GM23248 (cell line): ENCODE measurements at places on chromosomes 16 and 17. TPM values are rescaled to one million over a fixed set of nuclear protein-coding genes. Genes with fewer than 3 reads are reported as not detected.

Gene HEATR9
- not detected in 2 replicates for total RNA-seq

DNA sequence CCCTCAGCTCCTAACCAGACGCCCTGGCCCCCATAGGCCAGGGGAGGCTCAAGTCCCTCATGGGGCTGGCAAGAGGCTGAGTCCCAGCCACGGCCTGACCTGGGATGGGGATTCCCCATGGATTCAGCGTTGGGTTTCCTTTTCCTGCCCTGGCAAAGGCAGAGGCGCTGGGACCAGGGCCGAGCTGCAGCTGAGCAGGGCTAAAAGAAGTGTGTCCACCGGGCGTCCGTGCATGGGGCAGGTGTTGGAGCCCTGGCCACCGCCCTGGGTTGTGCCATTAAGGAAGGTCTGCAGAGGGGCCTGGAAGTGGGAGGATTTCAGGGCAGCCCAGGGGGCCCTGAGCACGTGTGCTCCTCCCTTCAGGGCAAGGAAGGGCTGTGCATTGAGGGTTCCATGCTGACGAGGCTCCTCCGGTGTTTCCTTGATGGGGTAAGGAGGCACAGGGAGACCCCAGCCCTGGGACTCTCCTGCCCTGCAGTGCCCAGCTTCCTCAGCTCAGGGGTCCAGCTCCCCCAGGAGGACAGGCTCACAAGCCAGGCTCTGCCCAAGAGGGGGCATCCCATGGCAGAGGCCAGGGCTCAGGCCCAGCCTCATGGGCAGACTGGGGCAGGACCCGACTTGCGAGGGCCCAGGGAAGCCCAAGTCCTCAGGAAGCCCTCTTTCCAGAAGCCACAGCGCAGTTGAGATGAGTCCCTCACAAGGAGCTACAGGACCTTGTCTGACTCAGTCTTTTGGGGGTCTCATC, 10.1 kb downstream of the TBC1D26 start:
- H3K27ac ChIP-seq, result no peak overlapping the region
- H3K4me3 ChIP-seq, result no peak overlapping the region
- H3K27me3 ChIP-seq, result peaks cover 16% of the 10 kb centered on the region; the same call in 1 of the 2 replicates
- H3K36me3 ChIP-seq, result no peaks in the 10 kb centered on the region
- no peak for DNase-seq
- no peaks in the 10 kb centered on the region for H3K4me1 ChIP-seq

- peaks cover 22% of the 10 kb centered on the region for H3K27me3 ChIP-seq
- H3K36me3 ChIP-seq, result no peaks in the 10 kb centered on the region
- H3K27ac ChIP-seq, result no peak overlapping the region
- H3K4me1 ChIP-seq, result peaks cover 3% of the 10 kb centered on the region; the same call in 1 of the 2 replicates
- peak; percentile 14 for DNase-seq
- H3K4me3 ChIP-seq, result no peak overlapping the region
Observed at GRCh38 chr17:30920683-30921543, 832 bp upstream of the ADAP2 start.

GRCh38 chr17:14359163-14360020, 58.5 kb downstream of the HS3ST3B1 start:
- H3K36me3 ChIP-seq, result no peaks in the 10 kb centered on the region
- DNase-seq, result peak; percentile 10
- no peak overlapping the region for H3K27ac ChIP-seq
- no peak overlapping the region for H3K4me3 ChIP-seq
- H3K27me3 ChIP-seq, result no peaks in the 10 kb centered on the region
- no peaks in the 10 kb centered on the region for H3K4me1 ChIP-seq

DNA sequence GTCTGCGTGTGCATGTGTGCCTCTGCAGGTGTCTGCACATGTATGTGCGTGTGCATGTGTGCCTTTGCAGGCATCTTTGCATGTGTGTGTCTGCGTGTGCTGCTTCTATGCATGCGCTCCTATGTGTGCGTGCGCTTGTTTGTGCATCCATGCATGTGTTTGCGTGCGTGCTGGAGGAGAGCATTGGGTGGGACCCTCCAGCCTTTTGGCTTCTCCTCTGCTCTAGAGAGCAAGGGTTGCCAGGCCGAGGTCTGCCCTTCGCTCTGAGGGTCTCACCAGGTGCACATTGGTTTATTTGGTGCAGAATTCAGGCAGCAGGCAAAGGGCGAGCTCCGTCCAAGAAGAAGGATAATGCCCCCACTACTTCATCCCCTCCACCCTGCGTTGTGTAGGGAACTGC, 1.1 kb upstream of the RAB40B start:
- no peak overlapping the region for H3K27ac ChIP-seq
- no peak for DNase-seq
- peak overlapping the region; percentile 79; the same call in 1 of the 2 replicates for H3K4me3 ChIP-seq
